ENCODE measurements at places on chromosomes 12 and 14. TPM values are rescaled to one million over a fixed set of nuclear protein-coding genes. Genes with fewer than 3 reads are reported as not detected.

GRCh38 chr14:75238756-75239455 lies 39.7 kb upstream of the FOS start:
- H3K4me3 ChIP-seq, result no peak overlapping the region
- no peak for DNase-seq
- no peaks in the 10 kb centered on the region for H3K4me1 ChIP-seq
- no peaks in the 10 kb centered on the region for H3K27me3 ChIP-seq
- H3K36me3 ChIP-seq, result no peaks in the 10 kb centered on the region

- H3K27ac ChIP-seq, result no peak overlapping the region
- DNase-seq, result no peak
- H3K36me3 ChIP-seq, result no peaks in the 10 kb centered on the region
Measured at GRCh38 chr14:23117371-23118020, 1.6 kb downstream of the CEBPE start.

GRCh38 chr14:90573385-90574105 lies 176.7 kb downstream of the CALM1 start:
- H3K36me3 ChIP-seq, result no peaks in the 10 kb centered on the region
- DNase-seq, result no peak
- H3K27ac ChIP-seq, result no peak overlapping the region
- H3K4me3 ChIP-seq, result no peak overlapping the region
- H3K4me1 ChIP-seq, result no peaks in the 10 kb centered on the region

DNA sequence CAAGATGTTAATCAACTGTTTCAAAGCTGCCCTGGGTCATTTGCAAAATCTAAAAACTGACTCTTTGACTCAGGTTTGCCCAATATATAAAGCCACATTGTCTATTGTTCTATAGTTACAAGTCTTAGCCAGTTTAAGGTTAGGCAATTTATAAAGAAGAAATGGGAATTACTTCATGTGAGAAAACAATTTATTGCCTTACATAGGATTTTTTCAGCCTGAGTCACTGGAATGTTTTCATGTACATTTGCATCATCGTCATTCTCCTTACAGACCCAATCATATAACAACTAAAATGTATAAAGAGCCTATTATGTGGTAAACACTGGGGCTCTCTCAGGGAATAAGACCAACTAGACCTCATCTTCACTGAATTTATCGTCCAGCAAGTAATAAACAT lies 100.3 kb upstream of the PLEKHG7 start:
- no peak overlapping the region for H3K4me3 ChIP-seq
- H3K4me1 ChIP-seq, result no peaks in the 10 kb centered on the region
- DNase-seq, result no peak
- no peaks in the 10 kb centered on the region for H3K27me3 ChIP-seq
- no peaks in the 10 kb centered on the region for H3K36me3 ChIP-seq
- no peak overlapping the region for H3K27ac ChIP-seq

DNA sequence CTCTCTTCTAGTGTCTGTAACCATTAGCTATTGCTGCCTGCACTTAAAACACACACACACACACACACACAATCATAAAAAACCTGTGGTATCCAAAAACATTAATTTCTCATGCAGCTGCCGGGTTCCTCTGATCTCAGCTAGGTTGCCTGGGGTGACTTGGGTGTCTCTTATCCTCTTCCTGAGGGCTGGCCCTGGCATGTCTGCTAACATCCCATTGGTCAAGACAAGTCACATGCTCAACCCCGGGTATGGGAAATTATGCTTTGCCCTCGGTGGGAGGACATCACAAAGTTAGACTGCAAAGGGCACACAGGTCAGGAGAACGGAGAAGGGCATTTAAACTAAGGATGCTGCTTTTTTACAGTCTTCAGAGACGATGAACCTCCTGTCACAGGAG lies 55.7 kb downstream of the TRPV4 start:
- H3K27ac ChIP-seq, result no peak overlapping the region
- no peaks in the 10 kb centered on the region for H3K36me3 ChIP-seq
- H3K4me3 ChIP-seq, result no peak overlapping the region
- no peaks in the 10 kb centered on the region for H3K4me1 ChIP-seq
- no peak for DNase-seq
- H3K27me3 ChIP-seq, result no peaks in the 10 kb centered on the region

- peaks cover 5% of the 10 kb centered on the region for H3K4me1 ChIP-seq
- H3K4me3 ChIP-seq, result no peak overlapping the region
- no peaks in the 10 kb centered on the region for H3K36me3 ChIP-seq
- DNase-seq, result no peak
- no peaks in the 10 kb centered on the region for H3K27me3 ChIP-seq
- H3K27ac ChIP-seq, result no peak overlapping the region
Measured at GRCh38 chr12:95208678-95209077, 8.6 kb downstream of the FGD6 start.

- H3K27me3 ChIP-seq, result no peaks in the 10 kb centered on the region
- no peak overlapping the region for H3K27ac ChIP-seq
- no peaks in the 10 kb centered on the region for H3K4me1 ChIP-seq
- no peak overlapping the region for H3K4me3 ChIP-seq
- no peaks in the 10 kb centered on the region for H3K36me3 ChIP-seq
- DNase-seq, result no peak
Measured at GRCh38 chr14:49396801-49397200, 189.4 kb downstream of the RPS29 start.

DNA sequence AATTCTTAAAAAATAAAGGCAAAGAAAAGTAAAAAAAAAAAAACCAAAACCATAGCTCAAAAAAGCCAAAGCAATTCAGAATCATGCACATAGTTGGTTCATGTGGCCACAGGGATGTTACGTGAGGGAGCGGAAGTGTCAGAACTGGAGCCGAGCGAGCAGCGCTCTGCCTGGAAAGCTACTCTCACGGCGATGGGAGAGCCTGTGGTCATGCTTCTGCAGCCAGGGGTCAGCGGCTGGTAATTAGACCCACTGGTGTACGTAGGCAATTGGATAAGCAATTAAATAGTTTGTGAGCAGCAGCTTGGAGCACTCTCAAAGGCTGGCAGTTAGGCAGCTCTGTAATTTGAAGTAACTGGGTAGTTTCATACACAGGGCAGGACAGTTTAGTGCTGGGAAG lies 58.1 kb downstream of the TRHDE start:
- no peaks in the 10 kb centered on the region for H3K36me3 ChIP-seq
- no peak overlapping the region for H3K27ac ChIP-seq
- DNase-seq, result no peak
- no peak overlapping the region for H3K4me3 ChIP-seq

GRCh38 chr12:2322554-2323120 lies 269.9 kb downstream of the CACNA1C start:
- H3K27ac ChIP-seq, result no peak overlapping the region
- peaks cover 6% of the 10 kb centered on the region for H3K27me3 ChIP-seq
- H3K36me3 ChIP-seq, result no peaks in the 10 kb centered on the region
- no peak overlapping the region for H3K4me3 ChIP-seq

DNA sequence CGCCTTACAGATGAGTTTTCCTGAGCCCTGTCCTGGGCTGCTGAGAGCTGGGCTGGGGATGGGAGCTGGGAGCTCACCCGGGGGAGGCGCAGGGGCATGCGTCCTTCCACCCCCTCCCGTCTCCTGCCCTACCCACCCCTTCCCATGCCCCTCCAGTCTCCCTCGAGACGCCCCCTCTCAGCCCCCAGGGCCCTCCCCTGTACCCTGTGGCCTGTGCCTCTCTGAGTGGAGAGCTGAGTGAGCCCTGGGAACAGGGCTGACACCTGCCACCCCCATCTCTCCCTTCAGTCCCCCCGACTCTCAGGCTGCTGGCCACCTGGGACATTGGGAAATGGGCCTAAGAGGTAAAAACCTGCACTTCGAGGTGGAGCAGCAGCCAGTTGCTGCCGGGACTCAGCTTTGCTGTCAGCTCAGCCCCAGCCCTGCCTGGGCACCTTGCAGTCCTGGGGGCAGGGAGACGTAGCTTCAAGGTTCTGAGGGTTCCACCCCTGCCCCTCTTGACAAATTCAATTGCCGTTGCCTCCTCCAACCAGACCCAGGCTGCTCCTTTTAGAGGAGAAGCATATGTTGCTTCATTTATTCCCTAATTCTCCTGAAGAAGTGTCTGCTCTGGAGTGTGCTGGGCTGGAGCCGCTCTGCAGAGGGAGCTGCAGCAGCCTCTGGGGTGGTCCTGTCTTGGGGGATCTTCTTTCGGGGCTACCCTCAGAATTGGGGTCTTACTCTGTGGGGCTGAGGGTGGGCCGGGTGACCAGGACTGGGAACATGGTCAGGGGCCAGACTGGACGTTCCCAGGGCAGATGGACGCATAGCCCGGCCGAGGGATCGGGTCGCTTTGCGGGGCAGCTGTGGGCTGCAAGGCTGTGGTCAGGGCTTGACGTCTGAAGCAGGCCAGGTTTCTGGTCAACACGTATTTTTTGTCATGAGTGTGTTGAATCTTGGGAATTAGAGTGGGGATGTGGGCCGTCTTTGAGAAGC lies 141.4 kb downstream of the ADGRD1 start:
- no peaks in the 10 kb centered on the region for H3K36me3 ChIP-seq
- no peak overlapping the region for H3K27ac ChIP-seq
- no peaks in the 10 kb centered on the region for H3K27me3 ChIP-seq
- peaks cover 11% of the 10 kb centered on the region for H3K4me1 ChIP-seq

DNA sequence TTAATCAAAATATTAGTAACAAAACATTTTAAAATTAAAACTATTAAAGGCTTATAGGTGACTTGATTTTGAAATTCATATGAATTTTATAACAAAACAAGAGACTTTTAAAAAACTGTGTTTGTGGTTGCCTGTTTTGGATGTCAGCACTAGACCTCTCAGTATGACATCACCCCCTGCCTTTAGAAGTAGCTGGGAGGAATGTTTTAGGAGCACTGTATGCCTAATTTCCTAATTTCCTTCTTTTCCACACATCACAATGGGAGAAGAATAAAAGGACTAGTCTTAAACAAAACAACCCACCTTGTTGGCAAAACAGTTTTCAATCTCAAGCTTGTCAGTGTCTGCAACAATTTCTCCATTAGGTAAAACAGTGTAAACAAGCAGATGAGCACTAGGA lies 48.1 kb upstream of the PZP start:
- H3K27me3 ChIP-seq, result no peaks in the 10 kb centered on the region
- no peaks in the 10 kb centered on the region for H3K4me1 ChIP-seq
- no peak for DNase-seq

- H3K27me3 ChIP-seq, result no peaks in the 10 kb centered on the region
- no peaks in the 10 kb centered on the region for H3K36me3 ChIP-seq
- no peak overlapping the region for H3K4me3 ChIP-seq
- H3K4me1 ChIP-seq, result peaks cover 11% of the 10 kb centered on the region
- H3K27ac ChIP-seq, result no peak overlapping the region
- peak; percentile 12 for DNase-seq
Measured at GRCh38 chr12:98743362-98743953, 98.4 kb downstream of the APAF1 start.

- H3K4me3 ChIP-seq, result no peak overlapping the region
- H3K36me3 ChIP-seq, result peaks cover 3% of the 10 kb centered on the region
- no peak overlapping the region for H3K27ac ChIP-seq
- H3K4me1 ChIP-seq, result peaks cover 38% of the 10 kb centered on the region
- H3K27me3 ChIP-seq, result no peaks in the 10 kb centered on the region
Measured at GRCh38 chr12:94261119-94261518, 112.7 kb downstream of the PLXNC1 start.

GRCh38 chr12:78121969-78122610 lies 291.4 kb downstream of the NAV3 start:
- H3K27ac ChIP-seq, result no peak overlapping the region
- no peaks in the 10 kb centered on the region for H3K27me3 ChIP-seq
- no peaks in the 10 kb centered on the region for H3K4me1 ChIP-seq
- no peak overlapping the region for H3K4me3 ChIP-seq
- DNase-seq, result no peak

DNA sequence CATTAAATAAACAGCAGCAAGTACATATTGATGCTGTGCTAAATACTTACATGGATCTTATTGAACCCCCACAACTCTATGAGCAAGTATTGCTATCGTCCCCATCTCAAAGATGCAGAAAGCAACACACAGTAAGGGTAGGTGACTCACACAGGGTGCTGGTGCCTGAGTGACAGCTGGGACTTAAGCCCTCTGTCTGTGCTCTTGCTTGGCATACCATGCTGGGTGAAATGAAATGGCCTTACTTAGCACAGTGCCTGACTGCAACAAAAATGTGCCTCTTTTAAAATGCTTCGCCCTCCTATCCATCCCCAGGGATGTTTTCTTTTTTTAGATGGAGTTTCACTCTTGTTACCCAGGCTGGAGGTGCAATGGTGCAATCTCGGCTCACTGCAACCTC lies 788 bp downstream of the TEX52 start:
- no peak overlapping the region for H3K4me3 ChIP-seq
- H3K36me3 ChIP-seq, result no peaks in the 10 kb centered on the region
- no peaks in the 10 kb centered on the region for H3K27me3 ChIP-seq
- H3K27ac ChIP-seq, result no peak overlapping the region
- DNase-seq, result no peak

GRCh38 chr12:115096588-115097397 lies 412.8 kb upstream of the TBX3 start:
- H3K36me3 ChIP-seq, result no peaks in the 10 kb centered on the region
- no peak overlapping the region for H3K27ac ChIP-seq
- DNase-seq, result no peak
- no peaks in the 10 kb centered on the region for H3K4me1 ChIP-seq

The PPP1R3E gene
- total RNA-seq, result 74.8 TPM

The C1QL4 gene
- total RNA-seq, result not detected

The PPP1R1A gene
- not detected for total RNA-seq

The POTEM gene
- 0.17 TPM for total RNA-seq

The BMAL2 gene
- total RNA-seq, result 2.8 TPM

The PARP11 gene
- total RNA-seq, result 24.3 TPM

The PLEKHG7 gene
- 23.2 TPM for total RNA-seq

The SERPINA10 gene
- total RNA-seq, result not detected

The C12orf50 gene
- 0.10 TPM for total RNA-seq

Measured in B cell (primary cell).